ENCODE measurements at places on chromosomes 2 and 18.

- no peak for DNase-seq
Observed at GRCh38 chr2:70002241-70002899, 40.9 kb upstream of the ASPRV1 start.

DNA sequence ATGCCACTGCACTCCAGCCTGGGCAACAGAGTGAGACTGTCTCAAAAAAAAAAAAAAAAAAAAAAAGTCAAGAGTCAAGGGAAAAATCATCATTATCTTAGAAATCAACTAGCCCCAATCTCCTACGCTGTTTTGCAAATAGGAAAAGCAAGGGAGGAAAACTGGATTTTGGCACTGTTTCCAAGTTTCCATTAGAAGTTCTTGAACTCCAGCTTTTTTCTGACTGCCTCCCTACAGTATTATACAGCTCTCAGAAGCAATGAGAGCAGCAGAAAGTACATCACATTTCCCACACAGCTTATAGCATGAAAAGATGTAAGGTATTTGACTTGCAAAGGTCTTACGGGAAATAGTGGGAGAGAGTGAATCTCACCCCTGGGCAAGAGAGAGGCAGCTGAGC lies 127.8 kb downstream of the OSR1 start:
- no peak for DNase-seq

DNA sequence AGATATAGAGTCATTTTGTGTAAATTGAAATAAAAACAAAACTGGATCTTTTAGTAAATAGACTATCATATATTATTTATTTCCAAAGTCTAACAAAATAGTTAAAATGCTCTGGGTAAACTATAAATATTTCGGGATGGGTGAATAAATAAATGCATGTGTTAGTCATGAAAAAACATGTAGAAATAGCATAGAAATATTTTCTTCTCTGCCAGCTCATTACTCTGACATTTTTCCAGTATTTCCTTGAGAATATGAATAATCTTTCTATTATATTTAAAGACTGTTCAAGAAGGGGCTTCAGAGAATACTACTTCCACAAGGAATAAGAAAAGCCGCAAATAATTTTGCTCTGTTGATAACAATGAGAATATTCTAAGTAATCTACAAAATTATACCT lies 880.4 kb downstream of the TRIB2 start:
- DNase-seq = no peak

DNA sequence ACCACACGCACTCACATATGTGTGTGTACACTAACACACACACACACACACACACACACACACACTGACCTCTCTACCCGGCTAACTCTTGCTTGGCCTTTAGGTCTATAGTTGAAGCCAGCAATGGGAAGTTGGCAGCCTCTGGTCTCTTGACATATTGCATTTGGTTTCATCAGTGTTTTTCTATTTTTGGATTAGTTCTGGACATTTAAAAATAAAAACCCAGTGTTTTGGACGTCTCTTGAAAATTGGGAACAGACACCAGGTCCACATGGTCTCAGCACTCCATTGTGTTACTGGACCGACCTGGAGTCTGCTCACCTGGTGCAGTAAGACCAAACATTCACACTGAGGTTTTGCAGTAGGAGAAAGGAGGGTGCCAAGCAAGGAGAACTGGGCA lies 50.4 kb upstream of the AFF3 start:
- DNase-seq = no peak

- no peak for DNase-seq
Observed at GRCh38 chr2:183347969-183348368, 223.7 kb downstream of the NUP35 start.

- no peak for DNase-seq
Observed at GRCh38 chr2:224194161-224194560, 155.1 kb upstream of the SERPINE2 start.

DNA sequence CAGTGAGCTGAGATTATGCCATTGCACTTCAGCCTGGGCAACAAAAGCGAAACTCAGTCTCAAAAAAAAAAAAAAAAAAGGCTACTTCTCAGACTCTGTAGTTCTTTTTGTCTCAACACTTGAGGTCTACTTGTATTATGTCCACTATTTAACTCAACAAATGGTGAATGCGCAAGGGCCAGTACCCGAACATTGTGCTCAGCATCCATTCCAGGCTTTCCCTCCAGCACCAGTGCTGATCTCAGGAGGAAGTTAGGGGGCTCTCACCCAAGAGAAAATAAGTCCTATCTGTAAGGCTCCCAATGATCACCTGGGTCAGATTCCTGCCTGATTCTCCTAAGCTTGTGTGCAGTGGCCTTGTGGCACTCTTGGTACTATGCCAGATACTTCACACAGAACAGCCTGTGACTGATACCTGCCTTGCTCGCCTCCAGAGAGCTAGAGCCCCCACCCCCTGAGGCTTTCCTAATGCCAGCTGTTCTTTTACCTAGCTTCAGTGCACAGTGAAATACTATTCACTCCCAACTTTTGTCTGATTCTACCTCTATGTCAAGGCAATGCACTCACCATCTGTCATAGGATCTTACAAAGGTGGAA lies 74.9 kb downstream of the INO80D start:
- DNase-seq = no peak
